ENCODE measurements at places on chromosomes 6 and 20.

DNA sequence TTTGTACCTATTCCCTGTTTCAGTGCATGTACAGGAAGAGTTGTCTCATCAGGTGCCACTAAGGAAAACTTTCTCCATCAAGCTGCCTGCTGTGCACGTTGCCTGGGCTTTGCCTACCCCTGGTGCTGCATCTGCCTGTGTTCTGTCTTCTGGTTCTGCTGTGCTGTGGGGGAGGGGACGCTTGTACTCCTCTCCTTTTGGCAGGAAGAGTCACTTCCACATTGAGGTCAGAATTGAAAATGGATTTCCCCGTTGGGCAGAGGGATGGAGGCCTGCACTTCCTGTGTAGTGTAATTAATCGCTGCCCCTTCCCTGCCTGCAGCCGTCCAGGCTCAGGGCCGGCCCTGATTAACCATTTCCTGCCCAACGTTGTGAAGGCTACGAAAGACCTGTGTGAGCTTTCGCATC, 153.3 kb downstream of the SCML4 start:
- peak; percentile 76 for DNase-seq

DNA sequence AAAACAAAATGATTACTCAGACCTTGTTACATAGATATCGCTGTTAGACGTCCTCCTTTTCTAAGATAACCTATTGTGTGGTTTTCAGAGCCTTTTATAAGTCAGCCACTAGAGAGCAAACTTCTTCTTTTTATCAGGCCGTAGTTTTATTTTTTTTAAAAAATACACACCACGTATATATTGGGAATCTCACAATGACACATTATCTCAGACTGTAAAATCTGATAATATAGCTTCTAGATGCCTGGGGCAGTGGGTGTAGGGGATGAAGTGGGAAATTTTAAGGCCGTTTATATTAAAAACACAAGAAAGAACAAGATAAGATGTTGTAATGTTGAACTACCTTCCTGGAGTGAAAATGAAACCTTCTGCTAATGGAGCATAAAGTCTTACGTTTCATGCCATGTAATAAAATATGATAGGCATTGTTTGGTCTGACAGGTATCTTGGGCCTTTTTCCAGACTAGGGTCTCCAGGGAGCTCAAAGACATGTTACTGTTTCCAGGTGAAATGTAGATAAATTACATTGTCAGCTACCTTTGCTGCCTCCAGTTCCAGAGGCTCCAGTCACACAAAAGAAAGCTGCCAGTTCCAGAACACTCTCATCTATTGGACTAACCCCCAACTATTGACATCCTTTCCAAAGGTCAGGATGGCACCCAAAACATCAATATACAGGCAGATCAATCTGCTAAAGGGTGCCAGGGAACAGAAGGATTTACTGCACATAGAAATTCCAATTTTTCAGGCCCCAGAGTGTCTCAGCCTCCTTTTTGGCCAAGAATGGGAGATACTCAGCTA, 130.2 kb upstream of the AKIRIN2 start:
- peak; percentile 33 for DNase-seq

GRCh38 chr6:34583861-34584604, 27.9 kb upstream of the SPDEF start:
- DNase-seq = no peak

DNA sequence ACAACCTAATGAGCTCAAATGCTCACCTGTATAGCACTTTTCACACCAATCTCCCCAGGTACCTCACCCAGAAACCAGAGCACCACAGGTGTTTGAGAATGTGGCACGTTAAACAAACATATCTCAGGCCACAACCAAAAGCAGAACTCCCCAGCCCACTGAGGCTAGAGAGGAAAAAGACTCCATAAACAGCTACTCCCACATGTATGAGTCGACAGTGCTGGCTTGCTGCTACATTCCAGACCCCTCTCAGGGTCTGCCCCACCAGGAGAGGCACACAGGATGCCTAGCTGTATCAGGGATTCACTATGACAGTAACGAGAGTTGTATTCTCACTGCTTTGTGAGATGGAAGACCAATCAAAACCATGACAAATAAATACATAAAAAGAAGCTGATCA, 242.6 kb upstream of the ARID1B start:
- DNase-seq = no peak

DNA sequence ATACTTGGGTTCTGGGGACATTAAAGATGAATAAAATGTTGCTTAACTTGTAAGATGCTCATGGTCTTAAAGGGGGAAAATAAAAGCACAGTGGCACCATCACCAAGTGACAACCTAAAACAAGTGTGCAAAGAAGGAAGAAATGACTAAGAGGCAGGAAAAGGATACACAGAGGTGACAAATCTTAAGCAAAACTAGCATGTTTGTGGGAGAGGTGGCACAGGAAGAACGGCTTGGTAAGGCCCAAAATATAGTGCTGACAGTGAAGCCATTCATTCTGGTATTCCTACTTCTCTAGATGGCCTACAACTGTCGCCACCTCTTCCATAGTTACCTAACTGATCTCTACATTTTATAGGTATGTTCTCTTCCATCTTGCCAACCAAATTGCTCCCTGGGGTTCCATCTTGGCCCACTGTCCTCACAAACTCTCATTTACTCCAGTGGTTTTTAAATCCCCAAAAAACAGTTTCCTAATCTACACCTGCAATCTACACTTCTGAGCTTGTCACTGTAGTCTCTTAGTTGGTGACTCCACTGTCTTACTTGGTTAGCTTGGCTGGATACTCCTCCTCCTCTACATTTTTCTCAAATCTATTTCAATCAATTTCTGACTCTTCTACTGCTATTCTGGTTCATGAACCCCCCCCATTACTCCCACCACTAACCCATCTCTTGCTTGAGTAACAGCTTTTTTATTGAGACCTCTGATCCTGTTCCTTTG, 33.5 kb downstream of the FAM8A1 start:
- no peak for DNase-seq

- peak; percentile 24 for DNase-seq
Observed at GRCh38 chr6:158849899-158850806, 31.0 kb upstream of the EZR start.

DNA sequence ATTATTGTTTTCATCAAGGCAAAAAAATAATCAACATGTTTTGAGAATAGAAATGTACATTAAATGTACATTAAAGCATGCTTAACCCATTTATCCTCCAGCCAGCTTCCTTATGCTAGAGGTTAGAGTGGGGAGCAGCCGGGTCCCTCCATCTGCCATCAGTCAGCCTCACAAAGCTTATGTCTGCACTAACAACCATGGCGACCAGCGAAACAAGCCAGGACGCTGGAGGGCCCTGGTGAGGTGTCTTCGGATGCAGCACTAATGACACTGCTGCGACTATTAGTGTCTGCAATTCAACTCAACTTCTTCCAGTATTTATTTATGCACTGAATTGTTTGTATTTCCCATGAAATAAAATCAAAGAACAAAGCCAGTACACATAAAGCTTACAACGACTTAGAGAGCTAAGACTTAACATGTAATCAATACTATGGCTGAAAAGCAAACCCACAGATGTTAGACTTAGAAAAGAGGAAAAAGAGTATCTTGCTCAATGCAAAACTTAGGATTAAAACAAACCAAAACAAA, 6.8 kb downstream of the CLDN20 start:
- DNase-seq = no peak

GRCh38 chr6:136890986-136891385, 31.1 kb upstream of the SLC35D3 start:
- DNase-seq = no peak

DNA sequence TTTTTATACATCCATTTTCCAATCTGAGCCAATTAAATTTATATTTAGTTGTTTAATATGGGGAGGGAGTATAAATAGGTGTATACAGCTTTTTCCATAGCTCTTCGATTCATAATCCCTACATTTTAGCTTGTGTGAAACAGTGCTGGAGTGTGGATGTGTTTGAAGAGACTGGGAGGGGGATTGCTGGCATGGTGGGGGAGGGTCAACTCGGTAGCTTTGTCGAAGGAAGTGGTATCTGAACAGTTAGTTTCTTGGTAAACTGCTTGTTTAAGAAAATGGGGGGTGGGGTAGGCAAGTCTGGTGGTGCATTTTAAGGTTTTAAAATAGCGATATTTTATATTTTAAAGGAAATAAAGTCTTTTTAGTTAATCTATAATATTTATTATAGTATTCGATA, 1.4 kb upstream of the LIN28B start:
- DNase-seq = peak; percentile 78
